ENCODE measurements at places on chromosomes 11 and 22.

- no peak for DNase-seq
These were observed 134.4 kb downstream of the CTTN start for GRCh38 chr11:70532731-70533130.

DNA sequence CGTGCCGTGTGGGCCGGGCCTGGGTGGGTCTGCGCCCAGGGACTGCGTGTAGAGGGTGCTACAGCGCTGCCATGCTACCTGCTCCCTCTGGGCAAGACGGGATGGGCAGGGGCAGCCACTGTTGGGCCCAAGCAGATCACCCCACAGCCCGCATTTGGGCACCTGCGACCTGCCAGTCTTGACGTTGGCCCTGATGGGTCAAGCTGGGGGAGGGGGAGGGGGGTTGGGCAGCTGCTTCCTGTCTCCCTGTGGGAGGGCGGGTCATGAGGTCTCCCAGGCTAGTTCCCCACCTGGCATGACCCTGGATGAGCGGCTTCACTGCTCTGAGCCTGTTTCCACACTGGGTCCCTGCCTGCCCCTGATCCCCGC, 2.8 kb upstream of the RPS19BP1 start:
- no peak for DNase-seq

DNA sequence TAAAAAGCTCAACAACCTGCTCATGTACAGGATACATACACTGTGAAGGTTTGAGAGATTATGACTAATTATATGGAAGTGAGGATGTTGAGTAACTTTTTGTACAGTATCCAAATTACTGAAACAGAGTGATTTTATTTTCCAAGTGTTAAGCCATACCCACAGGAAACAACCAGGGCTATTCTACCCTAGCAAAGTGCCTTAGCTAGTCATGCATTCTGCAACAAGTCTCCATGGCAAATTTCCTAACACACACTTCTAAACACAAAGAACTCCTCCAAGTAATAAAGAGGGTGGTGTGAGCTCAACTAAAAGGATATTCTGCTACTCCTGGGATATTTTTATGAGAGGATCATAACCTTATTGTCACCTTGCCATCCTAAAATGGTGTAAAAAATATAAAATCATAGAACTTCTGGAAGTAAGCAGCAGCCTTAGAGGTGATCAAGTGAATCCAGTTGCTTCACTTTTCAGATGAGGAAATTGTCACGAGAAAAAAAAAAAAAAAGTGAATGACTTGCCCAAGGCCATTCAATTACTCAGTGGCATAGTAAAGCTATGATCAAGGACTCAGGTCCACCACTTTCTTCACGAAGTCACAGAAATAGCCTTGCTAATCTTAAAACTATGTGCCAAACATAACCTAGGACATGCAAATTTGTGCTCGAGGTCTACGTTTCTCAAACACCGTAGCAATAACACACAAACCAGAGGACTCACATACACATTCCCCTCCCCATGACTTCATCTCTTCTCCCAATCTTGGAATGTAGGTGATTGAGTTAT, 4.2 kb downstream of the LGR4 start:
- DNase-seq = no peak

GRCh38 chr11:61124574-61125309, 22.5 kb downstream of the CD5 start:
- no peak for DNase-seq

DNA sequence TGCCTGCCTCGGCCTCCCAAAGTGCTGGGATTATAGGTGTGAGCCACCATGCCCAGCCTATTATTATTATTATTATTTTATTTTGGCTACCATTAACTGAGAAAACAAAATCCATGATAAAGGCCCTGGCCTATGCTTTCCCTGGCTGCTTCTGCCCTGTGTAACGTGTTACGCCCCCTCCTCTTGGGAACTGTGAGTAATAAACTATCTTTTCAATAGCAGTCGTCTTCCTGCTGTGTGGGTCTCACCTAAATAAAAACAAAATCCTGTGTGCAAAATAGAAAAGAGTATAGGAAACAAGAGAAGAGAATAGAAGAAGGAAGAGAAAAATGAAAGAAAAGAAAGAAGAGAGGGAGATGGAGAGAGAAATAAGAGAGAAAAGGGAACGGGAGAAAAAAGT, 237.0 kb downstream of the MIAT start:
- no peak for DNase-seq

DNA sequence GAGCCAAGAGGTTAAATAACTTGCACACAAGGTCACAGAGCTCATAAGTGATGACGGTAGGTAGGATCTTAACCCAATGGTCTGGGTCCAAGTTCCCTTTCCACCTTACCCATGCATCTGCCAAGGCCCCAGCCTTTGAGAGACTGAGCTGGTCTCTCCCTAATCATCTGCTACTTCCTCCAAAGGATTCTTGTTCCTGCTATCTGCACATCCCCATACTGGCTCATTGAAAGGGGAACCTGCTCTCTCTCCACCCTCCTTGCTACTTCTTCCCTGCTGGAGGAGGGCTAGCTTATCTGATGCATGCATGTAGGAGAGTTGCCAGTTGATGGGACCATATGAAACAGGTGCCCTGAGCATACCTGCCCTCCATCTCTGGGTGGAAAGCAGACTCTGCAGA, 47.7 kb downstream of the COMMD9 start:
- DNase-seq = no peak

- no peak for DNase-seq
These were observed 115.0 kb downstream of the SLC1A2 start for GRCh38 chr11:35304386-35304775.

DNA sequence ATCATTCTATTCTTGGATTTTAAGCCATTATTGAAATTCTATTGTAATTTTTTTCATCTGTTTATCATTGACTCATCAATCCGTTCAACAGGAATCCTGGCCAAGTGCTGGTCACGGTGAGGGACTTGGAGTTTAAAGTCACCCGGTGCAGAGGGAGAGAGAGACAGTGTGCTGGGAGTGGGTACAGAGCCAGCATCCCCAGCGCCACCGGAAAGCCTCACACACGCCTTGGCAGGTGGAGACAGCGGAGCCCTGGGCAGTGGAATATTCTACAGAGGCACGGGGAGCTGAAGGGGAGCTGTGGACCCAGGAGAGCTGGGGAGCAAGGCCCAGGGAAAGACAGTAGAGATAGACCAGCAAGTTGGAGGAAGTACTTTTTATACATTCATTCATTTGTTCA, 787.6 kb downstream of the BRD1 start:
- DNase-seq = no peak

- DNase-seq = no peak
These were observed 12.3 kb downstream of the RELT start for GRCh38 chr11:73388265-73389133.

DNA sequence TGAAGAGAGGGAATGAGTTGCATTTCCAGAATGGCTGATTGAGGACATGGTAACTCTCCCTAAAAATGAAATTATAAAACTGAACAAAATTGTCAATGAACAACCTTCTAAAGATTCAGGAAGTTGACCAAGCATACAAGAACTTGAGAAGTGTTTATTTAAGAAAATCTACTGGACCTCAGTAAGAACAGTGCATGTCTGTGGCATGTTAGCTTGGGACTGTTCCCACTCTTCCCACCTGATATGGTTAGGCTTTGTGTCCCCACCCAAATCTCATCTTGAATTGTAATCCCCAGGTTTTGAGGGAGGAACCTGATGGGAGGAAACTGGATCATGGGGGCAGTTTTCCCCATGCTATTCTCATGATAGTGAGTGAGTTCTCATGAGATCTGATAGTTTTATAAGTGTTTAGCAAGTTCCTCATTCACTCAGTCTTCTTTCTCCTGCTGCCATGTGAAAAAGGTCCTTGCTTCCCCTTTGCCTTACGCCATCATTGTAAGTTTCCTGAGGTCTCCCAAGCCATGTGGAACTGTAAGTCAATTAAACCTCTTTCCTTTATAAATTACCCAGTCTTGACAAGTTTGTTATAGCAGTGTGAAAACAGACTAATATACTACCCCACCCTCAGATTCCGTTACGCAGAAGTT, 15.4 kb downstream of the MS4A13 start:
- DNase-seq = no peak

- no peak for DNase-seq
These were observed 13.7 kb upstream of the CDKN1C start for GRCh38 chr11:2899080-2899783.

- no peak for DNase-seq
These were observed 3.9 kb downstream of the TSPAN4 start for GRCh38 chr11:846496-847098.

- DNase-seq = no peak
These were observed 137.0 kb upstream of the ANO3 start for GRCh38 chr11:26194881-26195280.

DNA sequence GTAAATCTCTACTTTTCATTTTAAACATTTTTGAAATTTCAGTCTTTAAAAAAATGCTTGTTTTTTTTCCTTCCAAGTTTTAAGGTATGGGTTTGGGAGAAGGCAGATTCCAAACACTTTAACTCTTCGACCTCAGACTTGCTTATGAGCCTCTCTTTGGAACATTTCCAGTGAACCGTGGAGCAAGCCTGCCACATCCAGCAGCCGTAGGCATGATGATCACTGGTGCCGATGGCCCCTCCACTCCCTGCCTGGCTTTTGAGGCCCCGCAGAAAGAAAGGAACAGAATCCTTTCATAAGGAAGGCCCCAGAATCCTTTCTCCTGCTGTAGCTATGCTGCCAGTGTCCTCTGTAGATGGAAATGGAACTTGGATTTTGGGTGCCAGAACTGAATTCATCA, 50.7 kb downstream of the BMAL1 start:
- no peak for DNase-seq

GRCh38 chr22:45968003-45968650, 8.8 kb downstream of the WNT7B start:
- DNase-seq = no peak

GRCh38 chr11:70742553-70743291, 344.4 kb downstream of the CTTN start:
- DNase-seq = no peak

DNA sequence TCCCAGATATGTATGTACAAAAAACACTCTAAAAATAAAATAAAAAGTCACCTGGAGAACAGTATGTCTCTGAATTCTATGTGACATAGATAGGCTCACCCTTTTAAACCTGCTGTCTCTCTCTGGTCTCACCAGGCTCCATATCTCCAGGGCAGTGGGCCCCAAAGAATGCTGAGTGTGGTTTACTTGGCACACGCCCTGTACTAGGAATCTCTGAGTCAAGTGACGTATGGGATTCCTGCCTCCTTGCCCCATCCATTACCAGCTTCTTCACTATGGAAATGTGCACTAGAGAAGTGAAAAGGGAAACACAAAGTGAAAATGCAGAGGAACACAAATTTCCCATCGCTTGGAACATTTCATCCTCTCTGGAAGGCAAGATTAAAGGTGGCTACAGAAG, 722.2 kb upstream of the TENM4 start:
- DNase-seq = no peak

GRCh38 chr11:70570693-70571395, 172.5 kb downstream of the CTTN start:
- DNase-seq = no peak

GRCh38 chr22:40310768-40311120, 35.6 kb upstream of the ADSL start:
- DNase-seq = no peak

DNA sequence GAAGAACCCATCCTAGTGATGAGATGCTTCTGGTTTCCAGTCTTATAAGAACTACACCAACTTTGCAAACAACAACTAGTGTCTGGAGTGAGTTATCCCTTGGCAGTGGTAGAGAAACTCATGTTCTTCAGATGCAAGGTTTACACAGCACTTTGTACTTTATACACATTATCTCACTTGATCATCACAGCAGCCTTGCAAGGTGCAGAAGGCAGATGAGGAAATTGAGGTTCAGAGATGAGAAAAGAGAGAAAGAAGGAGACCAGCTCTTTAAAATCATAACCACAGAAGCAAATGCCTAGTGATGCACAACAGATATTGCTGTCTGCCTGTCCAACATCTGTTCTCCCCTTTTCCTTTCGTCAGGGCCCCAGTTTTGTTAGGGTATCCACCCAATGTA, 16.7 kb upstream of the CD44 start:
- peak; percentile 45 for DNase-seq

DNA sequence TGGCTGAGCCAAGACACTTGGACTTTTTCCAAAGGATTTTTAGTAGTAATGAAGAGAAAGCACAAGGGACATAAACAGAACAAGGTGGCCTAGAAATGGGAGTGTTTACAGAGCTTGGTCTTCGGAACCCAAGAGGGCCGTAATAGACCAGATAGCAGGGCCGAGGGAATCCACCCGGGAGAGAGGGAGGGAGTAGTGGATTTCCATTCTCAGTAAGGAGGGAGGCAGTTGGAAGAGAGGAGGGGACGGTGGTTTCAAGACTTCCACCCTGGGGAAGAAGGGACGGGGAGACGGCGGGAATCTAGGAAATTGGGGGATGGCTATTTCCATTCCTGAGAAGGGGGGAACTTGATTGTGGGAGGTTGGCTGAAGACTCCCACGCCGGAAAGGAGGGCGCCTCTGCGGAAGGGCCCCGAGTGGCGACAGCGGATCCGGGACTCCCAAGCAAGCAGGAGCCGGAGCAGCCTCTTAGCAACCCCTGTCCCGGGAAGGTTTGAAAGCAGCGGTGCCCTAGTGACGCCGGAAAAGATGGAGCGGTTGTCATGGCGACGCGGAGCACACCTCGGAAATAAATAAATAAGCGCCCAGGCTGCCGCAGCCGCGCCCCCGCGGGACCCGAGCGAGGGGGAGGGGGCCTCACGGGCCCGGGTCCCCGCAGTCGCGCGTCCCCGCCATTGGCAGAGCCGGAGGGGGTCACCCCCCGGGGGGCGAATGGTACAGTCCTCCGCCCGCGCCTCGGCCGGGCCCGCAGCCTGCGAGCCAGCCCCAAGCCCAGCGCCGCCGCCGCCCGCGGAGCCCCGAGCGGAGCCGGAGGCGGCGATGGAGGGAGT, 31.6 kb downstream of the EIF3F start:
- peak; percentile 51 for DNase-seq

- no peak for DNase-seq
These were observed 230.4 kb downstream of the ST3GAL4 start for GRCh38 chr11:126585774-126586491.

DNA sequence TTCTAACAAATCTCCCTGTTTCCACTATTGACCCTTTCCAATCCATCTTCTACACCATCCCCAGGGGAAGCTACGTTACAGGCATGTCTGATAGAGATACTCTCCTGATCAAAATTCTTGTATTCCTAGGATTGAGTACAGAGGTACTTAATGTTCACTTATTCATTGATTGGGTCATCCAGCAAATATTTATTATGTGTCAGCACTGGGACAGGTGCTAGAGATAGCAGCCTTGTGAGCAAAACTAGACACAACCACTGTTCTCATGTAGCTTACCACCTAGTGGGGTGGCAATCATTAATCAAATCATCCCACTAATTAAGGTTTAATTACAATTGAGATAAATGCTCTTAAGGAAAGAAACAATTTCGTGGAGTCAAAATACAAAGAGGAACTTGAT, 9.4 kb upstream of the RTCB start:
- DNase-seq = no peak

GRCh38 chr22:40838486-40838885, 18.0 kb downstream of the ST13 start:
- DNase-seq = no peak

- DNase-seq = no peak
These were observed 10.6 kb downstream of the PLET1 start for GRCh38 chr11:112249871-112250610.

- DNase-seq = no peak
These were observed 225.0 kb downstream of the JRKL start for GRCh38 chr11:96614846-96615245.

- DNase-seq = no peak
These were observed 3.1 kb downstream of the RAC2 start for GRCh38 chr22:37240941-37241320.

- no peak for DNase-seq
These were observed 52.3 kb upstream of the MS4A8 start for GRCh38 chr11:60647087-60647486.

- DNase-seq = peak; percentile 2
These were observed 657 bp downstream of the IGHMBP2 start for GRCh38 chr11:68904248-68904847.

Data from activated CD4-positive, alpha-beta T cell treated with anti-CD3 and anti-CD28 coated beads, Interleukin-2, Interleukin-4, amounts not matched to agents 100 ng/mL and 50 ng/mL, durations not matched to agents 16 hours and 8 hours (primary cell).